ENCODE measurements at places on chromosomes 2 and 18.

DNA sequence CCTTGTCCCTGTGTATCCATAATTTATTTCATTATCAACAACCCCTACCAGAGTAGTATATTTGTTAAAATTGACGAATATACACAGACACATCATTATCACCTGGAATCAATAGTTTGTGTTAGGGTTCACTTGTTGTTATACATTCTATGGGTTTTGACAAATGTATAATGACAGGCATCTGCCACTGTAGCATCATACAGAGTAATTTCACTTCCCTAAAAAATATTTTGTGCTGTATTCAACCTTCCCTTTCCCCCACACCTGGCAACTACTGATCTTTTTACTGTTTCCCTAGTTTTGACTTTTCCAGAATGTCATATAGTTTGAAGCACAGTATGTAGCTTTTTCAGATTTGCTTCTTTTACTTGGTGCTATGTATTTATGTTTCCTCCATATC is 132.0 kb downstream of the ZNF804A start:
- DNase-seq = no peak

GRCh38 chr18:55069497-55069896 is 110.2 kb upstream of the CCDC68 start:
- DNase-seq = peak; percentile 24

- DNase-seq = no peak
Observed at GRCh38 chr2:159140070-159140769, 146.3 kb downstream of the WDSUB1 start.

DNA sequence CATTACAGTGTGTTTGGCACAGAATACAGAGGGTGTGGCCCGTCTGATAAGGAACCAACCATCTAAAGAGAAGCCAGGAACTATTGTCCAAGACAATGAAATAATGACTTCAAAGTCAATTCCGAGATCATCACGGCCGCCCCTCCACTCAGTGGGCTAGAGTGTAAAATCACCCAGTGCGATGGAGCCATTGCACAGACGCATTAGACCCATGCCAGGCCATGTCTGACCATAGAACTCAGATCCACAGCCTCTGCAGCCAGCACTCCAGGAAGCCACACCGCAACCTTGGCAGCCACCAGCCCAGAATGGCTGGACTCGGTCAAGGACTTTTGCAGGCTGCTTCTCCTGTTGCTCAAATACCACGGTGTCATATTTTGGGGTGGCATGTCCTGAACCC is 835.7 kb downstream of the DCDC2C start:
- no peak for DNase-seq

GRCh38 chr2:42962508-42962953 is 170.1 kb upstream of the HAAO start:
- no peak for DNase-seq

- no peak for DNase-seq
Observed at GRCh38 chr2:69168144-69168813, 155.3 kb downstream of the ANTXR1 start.

DNA sequence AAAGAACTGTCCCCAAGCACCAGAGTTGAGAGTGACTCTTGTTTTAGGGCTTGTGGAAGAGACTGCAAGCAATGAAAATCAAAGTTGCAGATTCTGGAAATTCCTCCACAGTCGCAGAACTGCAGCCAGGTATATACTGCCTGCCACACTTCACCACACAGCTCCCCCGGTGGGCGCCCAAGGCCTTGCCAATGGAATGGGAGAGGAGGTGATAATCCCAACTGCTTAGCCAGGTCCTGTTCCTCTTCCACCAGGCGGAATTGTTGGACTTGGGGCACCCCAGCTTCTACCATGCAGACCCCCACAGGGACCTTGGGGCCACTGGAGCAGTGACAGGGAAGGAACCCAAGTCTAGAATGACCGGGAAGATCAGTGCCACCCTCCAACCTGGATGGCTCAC is 4.8 kb upstream of the PDIA6 start:
- no peak for DNase-seq

DNA sequence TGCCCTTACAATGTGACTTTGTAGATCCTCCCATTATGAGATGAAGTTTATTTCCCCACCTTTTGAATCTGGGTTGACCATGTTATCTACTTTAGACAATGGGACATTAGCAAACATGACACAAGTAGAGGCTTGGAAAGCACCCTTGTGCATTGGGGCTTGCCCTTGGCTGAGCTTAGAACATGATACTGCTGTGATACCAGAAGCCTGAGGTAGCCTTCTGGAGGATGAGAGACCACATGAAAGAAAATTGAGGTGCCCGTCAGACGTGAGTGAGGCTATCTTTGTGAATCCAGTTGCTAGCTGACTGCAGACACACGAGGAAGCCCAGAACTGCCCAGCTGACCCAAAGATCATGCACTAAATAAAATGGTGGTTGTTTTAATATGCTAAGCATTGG is 341.2 kb downstream of the CYP26B1 start:
- DNase-seq = no peak
